Liver (tissue), 10 donors: ENCODE measurements at places on chromosomes 11 and 22. TPM values are rescaled to one million over a fixed set of nuclear protein-coding genes. Genes with fewer than 3 reads are reported as not detected.

The HTR3A gene
- not detected for total RNA-seq

The C11orf87 gene
- total RNA-seq = not detected

The SGSM1 gene
- total RNA-seq = 0.25 TPM

The IL10RA gene
- total RNA-seq = 11.5 TPM

The CLP1 gene
- total RNA-seq = 12.3 TPM

The PANX2 gene
- total RNA-seq = 2.3 TPM

- DNase-seq = no peak
Measured at GRCh38 chr11:6635082-6635932, 16.1 kb upstream of the TPP1 start.

GRCh38 chr11:122398167-122398566 is 257.4 kb upstream of the UBASH3B start:
- DNase-seq = no peak

DNA sequence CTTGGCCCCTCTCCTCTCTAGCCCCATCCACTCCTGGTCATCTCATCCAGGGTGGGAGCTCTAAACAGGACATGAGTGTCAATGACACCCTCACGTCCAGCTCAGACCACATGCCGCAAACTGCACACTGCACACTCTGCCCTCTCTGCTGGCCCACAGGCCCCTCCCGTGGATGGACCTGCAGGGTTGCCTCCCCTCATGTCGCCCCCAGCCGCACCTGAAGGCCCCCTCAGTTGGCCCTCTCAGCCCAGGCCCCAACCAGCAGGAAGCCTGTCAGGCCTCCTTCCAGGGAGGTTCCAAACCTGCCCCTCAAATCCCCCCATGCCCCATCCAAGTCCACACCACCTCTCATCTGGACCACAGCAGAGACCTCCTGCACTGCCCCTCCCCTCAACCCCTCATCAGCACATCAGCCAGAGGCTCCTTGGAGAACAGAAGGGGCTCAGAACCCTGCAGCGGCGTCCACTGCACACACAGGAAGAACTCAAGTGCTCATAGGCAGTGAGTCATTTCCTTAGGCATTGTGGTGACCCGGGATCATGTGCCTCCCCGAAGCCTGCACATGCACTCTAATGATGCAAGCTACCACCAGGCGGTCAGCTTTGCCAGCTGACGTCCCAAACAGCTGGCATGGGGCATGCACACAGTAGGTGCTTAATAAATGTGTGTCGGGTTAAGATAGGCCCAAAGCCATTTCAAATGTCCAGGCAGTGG is 12.9 kb upstream of the CDKN1C start:
- no peak for DNase-seq

DNA sequence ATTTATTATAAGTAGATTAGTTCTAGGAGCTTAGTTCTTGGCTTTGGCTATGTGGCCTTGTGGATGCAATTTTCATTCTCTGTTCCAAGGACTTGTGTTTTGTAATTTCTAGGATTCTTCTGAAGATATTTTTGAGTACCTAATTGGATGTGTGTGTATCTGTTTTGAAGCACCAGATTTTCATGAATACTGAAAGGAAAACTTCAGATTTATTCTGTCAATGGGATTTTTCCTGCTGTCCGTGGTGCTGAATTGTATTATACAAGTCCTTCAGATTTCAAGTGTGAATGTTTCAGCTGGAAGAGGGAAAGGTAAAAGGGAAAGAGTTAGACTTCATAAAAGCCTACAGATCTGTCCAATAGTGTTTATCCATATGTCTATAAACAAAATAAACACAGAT is 18.2 kb upstream of the SYN3 start:
- no peak for DNase-seq

GRCh38 chr22:44707752-44708151 is 5.7 kb downstream of the PRR5 start:
- no peak for DNase-seq

DNA sequence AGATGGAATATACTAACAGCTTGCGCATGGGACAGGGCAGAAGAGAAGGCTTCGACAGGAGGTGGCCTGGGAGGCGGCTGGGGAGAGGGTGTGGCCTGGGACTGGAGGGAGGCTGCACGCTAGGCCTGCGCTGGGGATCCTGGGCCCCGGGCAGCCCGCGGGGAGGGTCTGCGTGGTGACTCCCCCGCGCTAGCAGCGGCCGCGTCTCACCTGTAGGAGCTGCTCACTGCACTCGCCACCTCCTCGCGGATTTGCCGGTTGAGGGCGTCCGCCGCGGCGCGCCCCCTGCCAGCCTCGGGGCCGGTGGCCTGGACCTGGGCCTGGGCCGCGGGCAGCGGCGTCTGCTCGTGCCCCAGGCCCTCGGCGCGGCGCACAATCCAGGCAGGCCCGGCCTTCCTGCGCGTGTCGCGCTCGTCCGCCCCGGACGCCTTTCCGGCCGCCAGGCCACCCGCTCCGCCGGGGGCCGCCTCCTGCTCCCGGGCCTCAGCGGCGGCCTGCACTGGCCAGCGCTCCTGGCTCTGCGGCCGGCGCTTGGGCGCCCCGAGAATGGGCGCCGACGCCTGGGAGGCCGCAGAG is 1.5 kb downstream of the MAP6 start:
- DNase-seq = no peak

GRCh38 chr22:48756146-48757111 is 1071.2 kb downstream of the BRD1 start:
- DNase-seq = peak; percentile 24

GRCh38 chr22:37062376-37062675 is 10.8 kb downstream of the KCTD17 start:
- no peak for DNase-seq

DNA sequence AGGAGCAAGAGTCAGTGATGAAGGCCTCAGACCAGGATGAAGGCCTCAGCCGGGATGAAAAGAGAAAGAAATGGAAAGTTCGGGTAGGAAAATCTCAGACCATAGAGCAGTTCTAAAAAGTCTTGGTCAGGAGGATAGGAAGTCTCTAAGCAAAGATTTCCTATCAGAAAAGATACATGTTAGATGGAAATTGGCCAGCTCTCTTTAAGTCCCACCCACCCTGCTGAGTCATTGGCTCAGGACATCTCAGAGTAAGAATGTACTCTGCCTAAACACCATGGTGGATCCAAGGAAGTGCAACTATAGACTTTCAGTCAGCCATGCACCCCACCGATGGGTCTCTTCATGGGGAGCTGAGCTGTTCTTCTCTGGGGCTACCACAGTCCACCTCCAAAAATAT is 4.4 kb downstream of the OR8B3 start:
- no peak for DNase-seq

DNA sequence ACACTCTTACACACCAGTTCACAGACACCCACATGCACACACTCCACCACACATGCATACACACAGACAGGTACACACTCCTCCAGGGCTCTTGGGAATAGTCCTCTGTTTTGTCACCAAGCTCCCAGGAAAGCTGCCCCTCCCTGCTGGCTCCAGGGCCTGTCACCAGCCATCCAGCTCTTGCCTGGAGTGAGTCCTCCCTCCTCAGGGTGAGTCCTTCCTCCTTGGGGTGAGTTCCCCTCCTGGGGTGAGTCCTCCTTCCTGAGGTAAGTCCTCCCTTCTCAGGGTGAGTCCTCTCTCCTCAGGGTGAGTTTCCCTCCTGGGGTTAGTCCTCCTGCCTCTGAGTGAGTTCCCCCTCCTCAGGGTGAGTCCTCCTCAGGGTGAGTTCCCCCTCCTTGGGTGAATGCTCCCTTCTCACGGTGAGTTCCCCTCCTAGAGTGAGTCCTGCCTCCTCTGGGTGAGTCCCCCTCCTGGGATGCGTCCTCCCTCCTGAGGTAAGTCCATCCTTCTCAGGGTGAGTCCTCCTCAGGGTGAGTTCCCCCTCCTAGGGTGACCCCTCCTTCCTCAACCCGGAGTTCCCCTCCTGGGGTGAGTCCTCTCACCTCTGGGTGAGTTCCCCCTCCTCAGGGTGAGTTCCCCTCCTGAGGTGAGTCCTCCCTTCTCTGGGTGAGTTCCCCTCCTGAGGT is 100.6 kb upstream of the FGF3 start:
- DNase-seq = no peak

GRCh38 chr11:30172158-30172557 is 58.7 kb upstream of the FSHB start:
- DNase-seq = no peak

- no peak for DNase-seq
Measured at GRCh38 chr11:124886476-124886875, 11.2 kb downstream of the ROBO4 start.

- peak; percentile 89 for DNase-seq
Measured at GRCh38 chr11:66701432-66702240, 23.9 kb upstream of the RBM4B start.

- DNase-seq = no peak
Measured at GRCh38 chr11:48019595-48019994, 39.2 kb downstream of the PTPRJ start.

GRCh38 chr11:46339816-46340215 is 7.4 kb upstream of the DGKZ start:
- no peak for DNase-seq

DNA sequence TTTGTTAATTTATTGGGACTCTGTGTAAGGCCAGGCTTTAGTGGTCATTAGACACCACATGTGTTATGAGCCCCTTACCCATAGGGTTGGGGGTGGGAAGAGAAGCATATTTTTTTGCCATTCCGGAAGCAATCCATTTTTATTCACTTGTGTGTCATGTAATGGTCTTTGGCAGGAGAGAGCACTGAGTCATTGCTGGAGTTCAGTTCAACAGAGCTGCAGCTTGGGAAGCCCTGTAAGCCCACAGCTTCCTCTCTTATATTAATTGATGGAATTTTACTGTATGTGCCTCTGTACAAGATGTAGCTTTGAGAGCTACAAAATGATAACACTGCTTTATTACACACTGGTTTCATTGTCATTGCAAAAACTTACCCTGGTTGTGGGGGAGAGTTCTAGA is 177.3 kb upstream of the SORL1-AS1 start:
- no peak for DNase-seq

DNA sequence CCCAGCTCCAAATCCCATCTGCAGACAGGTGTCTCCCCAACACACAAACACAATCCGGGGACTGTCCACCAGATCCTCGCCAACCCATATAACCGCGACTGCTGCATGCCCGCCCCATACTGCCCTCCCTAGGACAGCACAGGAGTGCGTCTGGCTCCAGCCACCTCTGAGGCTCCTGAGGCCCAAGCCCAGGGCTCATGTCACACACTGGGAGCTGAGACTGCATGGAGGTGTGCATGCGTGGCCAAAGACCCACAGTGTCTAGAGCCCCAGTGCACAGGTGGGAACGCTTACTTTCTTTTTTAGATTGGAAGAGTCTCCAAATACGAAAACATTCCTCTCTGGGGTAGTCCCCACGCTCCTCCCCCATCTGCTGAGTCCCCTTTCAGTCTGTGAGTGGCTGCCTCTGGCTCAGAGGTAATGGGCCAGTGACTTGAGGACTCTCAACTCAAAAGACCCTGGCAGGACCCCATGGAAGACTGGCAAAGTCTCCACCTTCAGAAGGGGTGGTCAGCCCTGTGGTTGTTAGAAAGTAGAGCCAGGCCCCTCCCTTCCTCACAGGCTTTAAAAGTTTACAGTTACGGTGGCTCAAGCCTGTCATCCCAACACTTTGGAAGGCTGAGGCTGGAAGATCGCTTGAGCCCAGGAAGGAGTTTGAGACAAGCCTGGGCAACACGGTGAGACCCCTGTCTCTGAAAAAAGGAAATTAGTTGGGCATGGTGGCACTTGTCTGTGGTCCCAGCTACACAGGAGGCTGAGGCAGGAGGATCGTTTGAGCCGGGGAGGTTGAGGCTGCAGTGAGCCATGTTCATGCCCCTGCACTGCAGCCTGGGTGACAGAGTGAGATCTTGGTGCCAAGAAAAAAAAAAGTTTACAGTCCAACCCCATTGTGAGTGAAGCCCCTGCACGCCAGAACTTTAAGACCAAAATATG is 2.3 kb downstream of the CBX7 start:
- peak; percentile 35 for DNase-seq

DNA sequence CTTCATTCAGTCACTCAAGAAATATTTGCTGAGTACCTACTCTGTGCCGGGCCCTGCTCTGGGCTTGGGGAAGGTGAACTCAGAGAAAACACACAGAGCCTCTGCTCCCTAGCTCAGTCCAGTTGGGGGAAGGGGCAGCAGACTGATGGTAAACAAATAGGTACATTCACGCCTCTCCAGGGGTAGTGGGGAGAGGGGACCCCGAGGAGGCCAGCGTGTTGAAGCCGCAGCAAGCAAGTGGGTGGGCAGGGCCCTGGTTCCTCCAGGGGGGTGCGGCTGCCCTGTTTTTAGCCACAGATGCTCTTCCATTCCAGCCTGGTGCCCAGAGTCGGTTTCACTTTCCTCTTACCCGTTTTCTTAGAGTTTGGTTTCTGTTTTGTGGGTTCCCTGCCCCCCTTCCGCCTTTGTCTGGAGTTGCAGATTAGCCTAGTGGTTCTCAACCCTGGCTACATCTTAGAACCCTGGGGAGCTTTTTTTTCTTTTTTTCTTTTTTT is 8.7 kb downstream of the DRAP1 start:
- peak; percentile 51 for DNase-seq

GRCh38 chr11:34160049-34160721 is 54.8 kb downstream of the NAT10 start:
- no peak for DNase-seq

DNA sequence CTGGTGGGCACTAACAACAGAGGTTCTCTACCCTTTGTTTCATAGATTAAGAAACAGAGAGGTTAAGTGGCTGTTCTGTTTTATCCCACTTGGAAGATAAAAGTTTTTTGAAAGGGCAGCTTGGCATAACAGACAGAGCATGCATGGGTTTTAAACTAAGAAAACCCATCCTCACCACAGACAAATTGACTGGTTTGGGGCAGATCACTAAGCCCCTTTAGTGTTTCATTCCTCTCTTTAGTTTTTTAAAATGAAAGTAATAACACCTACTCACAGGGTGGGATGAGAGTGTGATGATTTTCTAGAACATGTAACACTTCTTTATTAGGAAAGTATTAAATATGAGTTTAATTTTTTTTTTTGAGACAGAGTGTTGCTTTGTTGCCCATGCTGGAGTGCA is 12.3 kb upstream of the RRAS2 start:
- DNase-seq = no peak

DNA sequence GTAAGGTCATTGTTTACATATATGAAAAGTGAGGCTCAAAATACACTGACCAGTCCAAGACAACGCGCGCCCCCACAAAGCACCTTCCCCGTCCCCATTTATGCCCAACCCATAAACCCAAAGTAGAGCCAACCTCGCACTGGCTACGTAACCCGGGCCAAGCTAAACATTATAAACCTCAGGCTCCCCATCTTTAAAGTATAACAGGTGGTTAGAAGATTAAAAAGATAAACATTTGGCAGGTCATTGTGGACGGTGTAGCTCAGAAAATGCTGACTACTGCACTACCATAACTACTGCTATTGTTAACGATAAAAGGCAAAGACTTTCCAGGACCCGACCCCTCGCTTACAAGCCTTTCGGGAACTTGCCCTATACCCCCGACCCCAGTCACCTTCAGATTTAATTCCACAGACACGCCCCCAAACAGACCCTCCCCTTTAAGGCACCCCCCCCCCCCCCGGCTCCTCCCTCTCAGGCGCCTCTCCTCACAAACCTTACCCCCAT is 470 bp downstream of the NUMA1 start:
- DNase-seq = no peak

- DNase-seq = no peak
Measured at GRCh38 chr11:11882539-11882938, 40.8 kb downstream of the USP47 start.
